ENCODE measurements at places on chromosomes 12 and 14. TPM values are rescaled to one million over a fixed set of nuclear protein-coding genes. Genes with fewer than 3 reads are reported as not detected.

GRCh38 chr12:85279449-85280164 is 413 bp upstream of the ALX1 start:
- DNase-seq: no peak

- DNase-seq: no peak
These were observed 68.2 kb upstream of the MUCL1 start for GRCh38 chr12:54786081-54786480.

DNA sequence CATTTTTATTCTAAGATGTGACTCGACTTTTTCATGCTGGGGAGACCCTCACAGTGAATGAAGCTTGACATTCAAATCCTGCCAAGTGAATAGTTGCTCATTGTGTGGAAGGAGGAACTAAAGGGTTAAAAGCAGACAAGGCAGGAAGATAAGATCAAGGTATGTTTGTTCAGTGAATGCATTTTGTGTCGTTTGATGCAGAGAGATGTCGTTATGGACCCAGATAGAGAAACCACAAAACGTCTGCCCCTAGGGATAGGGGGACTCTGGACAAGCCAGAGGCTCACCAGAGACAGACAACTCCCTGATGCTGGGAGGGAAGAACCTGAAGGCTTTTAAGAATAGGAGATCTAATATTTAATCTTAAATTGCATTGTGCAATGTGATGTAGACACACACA is 72.5 kb upstream of the MYL2 start:
- DNase-seq: no peak

DNA sequence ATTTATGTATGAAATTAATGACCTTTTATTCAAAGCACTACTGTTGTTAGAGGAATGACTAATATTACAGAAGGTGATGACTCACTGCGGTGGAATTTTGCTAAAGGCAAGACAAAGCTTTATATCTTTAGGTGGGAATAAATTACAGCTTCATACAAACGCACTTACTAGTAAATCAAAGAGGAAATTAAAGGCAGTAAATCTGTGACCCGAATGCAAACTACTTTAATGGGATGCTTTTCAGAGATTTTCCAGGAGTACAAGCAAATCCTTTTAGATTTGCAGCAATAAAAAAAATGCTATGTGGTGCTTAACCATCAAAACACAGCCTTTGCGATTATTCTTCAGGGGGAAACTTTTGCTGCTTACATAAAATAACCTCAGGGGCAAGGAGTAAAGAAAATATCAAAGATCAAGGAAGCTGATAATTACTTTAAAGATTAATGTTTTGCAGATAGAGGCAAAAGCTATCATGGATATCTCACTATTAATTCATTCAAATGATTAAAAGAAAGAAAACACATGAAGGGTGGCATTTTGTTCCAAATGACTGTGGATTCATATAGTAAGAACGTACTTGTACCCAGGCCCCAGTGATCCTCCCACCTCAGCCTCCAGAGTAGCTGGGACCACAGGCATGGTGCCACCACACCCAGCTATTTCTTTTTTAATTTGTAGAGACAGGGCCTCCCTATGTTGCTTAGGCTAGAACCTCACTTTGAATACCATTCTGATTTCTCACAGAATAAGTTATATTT is 98.9 kb downstream of the DENND5B start:
- peak; percentile 88 for DNase-seq

DNA sequence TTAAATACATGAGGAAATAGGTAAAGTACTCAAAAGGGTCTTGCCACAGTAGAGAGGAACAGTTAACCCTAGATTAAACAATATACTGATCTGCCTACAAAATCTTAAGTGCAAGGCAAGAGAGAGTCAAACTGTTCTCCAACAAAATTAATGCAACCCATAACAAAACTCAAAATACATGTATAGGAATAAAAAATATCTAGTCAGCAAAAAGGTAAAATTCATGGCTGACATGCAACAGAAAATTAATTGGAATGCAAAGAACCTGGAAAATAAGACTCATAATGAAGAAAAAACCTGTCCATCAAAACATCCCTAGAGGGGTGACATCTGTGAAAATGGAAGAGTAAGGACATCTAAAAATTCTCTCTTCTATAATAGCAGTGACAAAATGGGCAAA is 173.6 kb downstream of the ADAMTS20 start:
- no peak for DNase-seq

- no peak for DNase-seq
These were observed 288.2 kb downstream of the PPFIA2 start for GRCh38 chr12:81470923-81471322.

- no peak for DNase-seq
These were observed 11.4 kb upstream of the CFAP54 start for GRCh38 chr12:96478011-96478410.

GRCh38 chr12:89073027-89073398 is 279.3 kb downstream of the DUSP6 start:
- DNase-seq: peak; percentile 77

DNA sequence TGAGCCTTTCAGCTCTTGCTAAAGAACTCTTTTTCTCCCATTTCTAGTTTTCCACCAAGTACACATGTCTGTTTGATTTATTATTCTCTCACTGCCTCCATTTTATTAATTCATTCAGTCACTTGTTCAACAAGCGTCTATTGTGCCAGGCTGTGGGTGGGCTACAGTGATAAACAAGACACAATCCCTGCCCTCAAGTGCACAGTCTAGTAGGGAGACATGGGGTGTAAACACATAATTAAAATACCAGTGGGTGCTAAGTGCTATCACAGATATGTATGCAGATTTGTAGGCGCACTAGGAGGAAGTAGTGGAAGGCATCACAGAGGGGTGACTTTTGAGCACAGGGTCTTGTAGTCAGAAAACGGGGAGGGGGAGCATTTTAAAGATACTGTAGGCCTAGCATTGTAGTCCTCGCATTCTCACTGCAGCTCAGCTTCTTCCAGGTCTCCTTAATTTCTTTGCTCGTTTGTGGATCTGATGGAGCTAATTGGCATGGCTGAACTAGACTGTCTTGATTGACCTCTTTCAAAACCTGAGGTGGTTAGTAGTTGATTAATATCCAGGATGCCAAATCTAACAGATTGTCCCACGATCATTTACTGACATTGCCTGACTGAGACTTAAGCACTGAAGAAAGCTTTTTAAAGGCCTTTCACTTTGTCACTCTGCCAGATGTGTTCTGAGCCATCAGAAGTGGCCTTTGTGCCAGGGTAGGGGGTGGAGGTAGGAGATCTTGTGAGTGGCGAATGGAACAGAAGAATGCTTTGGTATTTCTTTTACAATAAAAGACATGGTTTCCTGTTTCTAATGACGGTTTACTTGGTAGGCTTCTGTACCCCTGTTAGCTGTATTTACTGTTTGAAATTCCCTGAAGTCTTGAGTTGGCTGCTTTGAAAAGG is 116.9 kb downstream of the DIP2B start:
- DNase-seq: no peak

- DNase-seq: no peak
These were observed 452.6 kb downstream of the PCNX1 start for GRCh38 chr14:71359823-71360222.

DNA sequence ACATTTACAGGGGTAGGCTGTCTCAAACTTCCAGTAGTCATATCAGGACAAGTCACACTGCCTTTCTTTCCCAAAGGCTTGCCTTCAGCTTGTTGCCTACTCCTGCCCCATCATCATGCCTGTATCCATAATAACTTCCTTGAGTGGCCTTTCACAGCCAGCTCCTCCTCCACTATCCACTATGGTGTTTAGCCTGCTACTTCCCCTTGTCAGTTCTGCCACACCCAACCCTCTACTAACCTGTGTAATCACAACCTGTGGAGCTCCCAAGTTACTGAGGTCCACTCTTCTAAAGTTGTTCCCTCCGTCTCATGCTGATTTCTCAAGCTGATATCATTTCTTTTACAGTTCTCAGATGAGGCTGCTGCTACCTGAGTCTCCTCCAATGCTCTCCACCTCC is 159.9 kb downstream of the BMP4 start:
- no peak for DNase-seq

DNA sequence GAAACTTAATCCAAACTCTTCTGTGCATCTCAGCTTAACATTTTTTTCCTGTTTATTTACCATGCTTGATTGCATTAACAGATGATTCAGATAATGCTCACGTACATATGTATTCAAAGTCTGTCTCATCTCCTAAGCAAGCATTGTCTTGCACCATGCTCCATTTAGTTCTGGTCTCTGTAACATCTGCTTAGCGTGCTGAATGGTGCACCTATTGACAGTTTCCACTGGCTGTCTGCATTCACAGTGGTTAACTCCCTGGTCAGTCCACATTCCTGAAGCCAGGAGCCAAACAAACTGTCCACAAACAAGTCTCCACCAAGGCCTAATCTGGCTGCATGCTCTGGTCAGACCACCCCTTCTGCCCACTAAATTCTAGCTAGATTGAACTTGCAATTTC is 83.9 kb downstream of the KNTC1 start:
- no peak for DNase-seq

DNA sequence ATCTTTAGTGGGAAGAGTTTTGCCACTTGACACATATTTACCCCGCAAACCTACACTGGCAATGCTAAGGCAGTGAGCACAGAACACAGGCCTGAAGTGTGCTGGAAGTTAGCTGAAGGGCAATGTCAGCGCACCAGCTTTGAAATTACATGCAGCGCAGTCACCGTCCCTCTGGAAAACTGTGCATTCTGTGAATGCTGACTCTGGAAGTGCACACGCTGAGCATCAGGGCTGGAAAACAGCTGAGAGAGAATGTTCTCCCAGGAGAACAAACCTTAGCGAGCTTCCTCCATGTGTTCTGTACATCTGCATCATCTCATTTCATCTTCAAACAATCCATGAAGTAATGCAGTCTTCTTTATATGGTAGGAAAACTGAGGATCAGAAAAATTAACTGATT is 448.2 kb downstream of the NRXN3 start:
- no peak for DNase-seq

GRCh38 chr14:52929192-52929807 is 21.6 kb downstream of the FERMT2 start:
- no peak for DNase-seq

- no peak for DNase-seq
These were observed 83.7 kb downstream of the DPF3 start for GRCh38 chr14:72810201-72810600.

- no peak for DNase-seq
These were observed 6.3 kb downstream of the GON7 start for GRCh38 chr14:93200553-93200952.

DNA sequence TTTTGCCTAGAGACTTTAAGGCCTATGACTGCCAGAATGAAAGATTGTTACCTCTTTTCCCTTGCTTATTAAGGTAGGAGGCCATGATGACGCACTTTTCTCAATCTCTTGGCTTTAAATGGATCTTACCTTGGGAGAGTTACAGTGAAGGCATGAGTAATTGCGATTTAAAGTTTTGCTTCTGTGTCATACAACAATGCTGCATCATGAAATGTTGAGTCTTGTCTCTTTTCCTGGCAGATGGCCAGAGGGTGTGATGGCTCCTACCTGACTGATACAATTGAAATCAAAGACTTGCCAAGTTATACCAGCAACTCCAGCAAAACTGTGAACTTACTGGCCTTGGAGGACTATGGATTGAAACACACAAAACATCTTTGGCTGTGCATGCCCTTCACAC is 17.2 kb upstream of the LRRK2 start:
- DNase-seq: no peak

GRCh38 chr12:94183708-94184379 is 35.5 kb downstream of the PLXNC1 start:
- DNase-seq: no peak

DNA sequence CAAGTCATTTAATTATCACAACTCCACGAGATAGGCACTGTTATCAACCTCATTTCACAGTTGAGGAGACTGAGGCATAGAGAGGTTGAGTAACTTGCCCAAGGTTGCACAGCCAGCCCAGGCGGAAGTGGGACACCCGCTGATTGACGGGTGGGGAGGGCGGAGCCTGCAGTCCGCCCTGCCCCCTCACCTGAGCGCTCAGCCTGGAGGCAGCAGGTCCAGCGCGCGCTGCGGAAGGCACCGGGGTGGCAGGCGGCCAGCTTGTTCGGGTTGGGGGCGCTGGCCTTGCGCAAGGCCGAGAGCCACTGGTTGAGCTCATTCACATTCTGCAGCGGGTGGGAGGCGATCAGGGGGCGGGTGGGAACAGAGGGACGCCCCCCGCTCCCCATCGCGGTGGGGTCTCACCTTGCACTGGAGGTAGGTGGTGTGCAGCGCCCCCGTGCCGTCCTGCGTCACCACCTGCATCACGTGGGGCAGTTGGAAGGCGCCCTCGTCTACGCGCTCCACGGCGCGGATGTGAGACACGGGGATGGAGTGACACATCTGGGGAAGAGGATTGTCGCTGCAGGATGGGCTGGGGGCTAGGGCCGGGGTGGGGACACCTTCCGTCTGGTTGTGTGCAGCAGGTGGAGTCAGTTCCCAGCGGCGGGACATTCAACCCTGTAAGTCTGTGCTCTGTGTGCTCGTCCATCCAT is 31.7 kb downstream of the RASAL1 start:
- no peak for DNase-seq

DNA sequence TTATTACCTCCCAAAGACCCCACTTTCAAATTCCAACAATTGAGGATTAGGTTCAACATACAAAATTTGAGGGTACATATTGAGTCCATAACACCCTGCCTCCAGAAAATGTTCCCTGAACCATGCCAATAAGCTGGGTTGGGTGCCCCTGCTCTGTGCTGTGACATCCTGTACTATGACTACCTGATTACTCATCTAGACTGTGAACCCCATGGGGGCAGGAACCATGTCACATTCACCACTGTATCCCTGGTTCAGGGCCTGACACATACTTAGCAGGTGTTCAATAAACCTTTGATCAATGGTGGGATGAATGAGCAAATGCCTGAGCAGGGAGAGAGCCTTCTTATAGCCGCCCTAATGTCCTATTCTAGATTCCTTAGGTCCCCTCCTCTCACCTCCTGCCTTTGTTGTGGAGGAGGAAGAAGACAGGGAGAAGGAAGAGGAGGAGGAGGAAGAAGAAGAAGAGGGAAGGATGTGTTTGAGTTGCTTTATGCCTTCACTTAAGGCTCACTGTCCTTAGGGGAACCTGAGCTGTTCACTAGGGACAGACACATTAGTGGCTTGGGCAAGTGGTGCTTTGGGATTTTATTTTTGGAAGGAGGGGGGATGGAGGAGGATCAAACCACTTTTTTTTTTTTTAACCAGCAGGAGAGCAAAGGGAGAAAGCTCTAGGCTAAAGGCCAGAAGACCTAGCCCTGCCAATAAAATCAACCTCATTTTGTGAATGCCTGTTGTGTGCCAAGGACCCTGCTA is 21.3 kb downstream of the GPR68 start:
- peak; percentile 41 for DNase-seq

DNA sequence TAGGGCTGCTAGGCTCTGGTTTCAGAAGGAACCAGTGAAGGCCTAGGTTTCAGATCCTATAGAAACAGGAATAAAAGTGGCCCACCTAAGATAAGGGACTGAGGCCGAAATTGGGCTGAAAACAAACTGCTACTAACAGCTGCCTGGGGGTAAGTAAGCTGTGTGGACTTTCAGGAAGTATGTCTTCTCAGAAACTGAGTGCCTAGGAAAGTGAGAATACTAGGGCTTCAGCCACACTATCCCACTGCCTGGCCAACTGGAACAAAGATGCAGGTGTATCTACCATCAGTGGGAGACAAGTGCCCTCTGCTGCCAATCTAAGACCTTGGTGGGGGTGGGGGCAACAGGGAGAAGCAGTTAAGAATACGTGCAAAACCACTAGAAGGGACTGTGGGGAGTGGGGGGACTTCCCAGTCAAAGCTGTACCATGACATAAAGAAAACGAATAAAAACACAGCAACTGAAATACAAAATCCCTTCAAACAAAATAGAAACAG is 82.5 kb downstream of the MED13L start:
- no peak for DNase-seq

The ADAMTS20 gene
- not detected for total RNA-seq

The NPFF gene
- not detected for total RNA-seq

The HCFC2 gene
- 10.3 TPM for total RNA-seq

The DIABLO gene
- total RNA-seq: 133 TPM

The CDCA3 gene
- total RNA-seq: 107 TPM

The RNU7-1 gene
- not detected for total RNA-seq

The ANKRD9 gene
- total RNA-seq: 28.0 TPM

All from Daoy (cell line).